ENCODE measurements at places on chromosomes 1 and 21.

DNA sequence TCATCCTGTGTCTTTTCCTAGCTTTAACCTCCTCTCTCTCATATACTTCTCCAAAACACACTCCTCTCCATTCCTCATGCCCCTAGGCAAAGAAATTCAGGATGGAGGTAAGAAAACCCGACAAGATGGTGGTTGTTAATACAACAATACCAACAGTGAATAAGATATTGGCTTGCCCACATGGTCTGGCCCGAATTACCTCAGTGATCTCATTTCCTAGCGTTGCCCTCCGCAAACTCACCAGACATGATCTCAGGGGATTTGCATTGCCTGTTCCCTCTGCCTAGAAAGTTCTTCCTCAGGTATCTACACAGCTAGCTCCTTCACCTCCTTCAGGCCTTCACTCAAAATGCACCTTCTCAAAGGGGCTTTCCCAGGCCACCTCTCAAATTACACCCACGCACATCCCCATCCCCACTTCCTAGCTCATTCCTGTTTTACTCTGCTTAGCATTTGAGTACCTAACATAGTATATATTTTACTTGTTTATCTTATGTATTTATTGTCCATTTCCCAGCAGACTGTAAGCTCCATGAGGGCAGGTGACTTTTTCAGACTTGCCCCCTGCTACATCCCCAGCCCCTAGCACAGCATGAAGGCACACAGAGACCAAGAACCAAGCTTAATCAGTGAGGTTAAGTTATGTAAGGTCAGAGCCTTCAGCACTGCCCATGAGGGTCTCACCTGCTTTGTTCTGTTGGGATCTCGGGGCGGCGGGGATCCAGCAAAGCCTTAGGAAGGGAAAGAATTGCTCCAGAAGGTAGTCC lies 10.2 kb upstream of the UBR4 start:
- DNase-seq: no peak

GRCh38 chr1:26469558-26469957 lies 2.7 kb upstream of the HMGN2 start:
- no peak for DNase-seq

GRCh38 chr1:207020065-207020708 lies 12.4 kb downstream of the C1orf116 start:
- no peak for DNase-seq

DNA sequence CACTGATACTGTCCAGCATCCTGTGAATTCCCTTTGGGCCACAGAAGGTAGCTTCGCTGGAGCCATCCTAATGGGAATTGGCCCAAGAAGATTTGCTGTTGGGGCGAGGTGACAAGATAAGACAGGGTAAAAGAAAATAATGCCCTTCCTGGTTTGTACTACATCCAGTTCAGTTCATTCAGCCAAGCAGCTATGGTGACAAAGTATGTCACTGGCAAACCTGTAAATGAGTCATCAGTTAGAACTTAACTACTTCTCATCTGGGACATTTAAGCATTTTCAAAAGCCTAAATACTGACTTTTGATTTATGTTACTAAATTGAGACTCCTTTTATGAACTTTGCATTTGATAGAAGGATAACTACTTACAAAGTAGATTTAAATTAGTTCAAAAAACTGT lies 54.2 kb downstream of the WDR64 start:
- DNase-seq: peak; percentile 29

DNA sequence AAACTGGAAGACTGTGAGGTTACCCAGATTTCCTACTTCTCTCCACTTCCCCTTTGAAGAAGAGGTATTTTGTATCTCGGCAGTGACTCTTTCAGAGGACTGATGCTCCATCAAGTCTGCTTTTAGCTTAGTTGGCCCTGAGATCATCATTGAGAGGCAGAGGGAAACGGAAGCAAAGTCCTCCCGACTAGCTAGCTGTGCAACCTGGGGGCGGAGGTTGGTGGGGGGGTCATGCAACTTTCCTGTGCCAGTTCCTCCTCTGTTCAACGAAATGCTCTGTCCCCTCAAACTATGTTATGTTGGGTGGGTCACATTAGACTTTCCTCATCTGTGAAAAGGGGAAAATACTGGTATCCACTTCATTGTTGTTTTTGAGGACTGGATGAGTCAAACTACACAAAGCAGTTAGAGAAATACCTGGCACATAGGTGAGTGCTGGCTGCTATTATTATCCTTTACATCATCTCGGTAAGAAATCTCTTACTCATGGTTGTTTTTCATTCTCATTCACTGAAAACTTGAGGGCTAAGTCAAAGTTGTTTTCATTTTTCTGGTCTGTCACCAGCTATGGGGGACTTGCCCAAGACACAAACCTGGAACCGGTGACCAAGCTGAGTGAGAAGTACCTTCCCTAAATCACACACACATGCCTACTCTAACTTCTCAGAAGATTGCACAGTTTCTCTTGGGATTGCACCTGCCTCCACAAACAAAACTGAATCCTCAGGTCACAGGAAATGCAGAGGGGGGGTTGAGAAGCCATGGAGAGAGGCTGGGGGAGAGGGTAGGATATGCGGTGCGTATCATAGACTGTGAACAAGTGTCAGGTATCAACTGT lies 83.3 kb downstream of the ABCA4 start:
- no peak for DNase-seq
